ENCODE measurements at places on chromosomes 1 and 21.

- DNase-seq = no peak
These were observed 216.4 kb downstream of the LTN1 start for GRCh38 chr21:28776251-28776650.

DNA sequence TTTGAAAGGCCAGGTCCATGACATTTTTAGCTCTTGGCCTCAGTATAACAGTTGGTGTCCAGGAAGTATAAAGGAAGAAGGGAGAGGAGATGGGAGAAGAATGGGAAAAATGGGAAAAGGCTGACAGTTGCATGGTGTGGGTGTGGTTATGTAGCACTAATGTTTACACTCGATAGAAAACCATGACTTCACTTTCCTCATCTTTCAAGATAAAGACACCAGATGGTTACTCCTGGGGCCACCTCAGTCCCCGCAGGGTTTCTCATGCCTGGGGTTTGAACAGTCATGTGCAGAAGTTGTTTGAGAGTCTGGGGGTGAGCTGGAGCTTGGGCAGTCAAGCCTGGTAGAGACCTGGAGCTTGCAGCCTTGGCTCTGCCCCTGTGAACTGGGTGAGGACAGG lies 7.9 kb downstream of the PGBD2 start:
- no peak for DNase-seq

- no peak for DNase-seq
These were observed at the start of gene SPTA1 for GRCh38 chr1:158686111-158687009. Gene SPTA1, minus strand, starts transcription at chr1:158686715. Its CDS starts 198 bp downstream, at chr1:158686517.

DNA sequence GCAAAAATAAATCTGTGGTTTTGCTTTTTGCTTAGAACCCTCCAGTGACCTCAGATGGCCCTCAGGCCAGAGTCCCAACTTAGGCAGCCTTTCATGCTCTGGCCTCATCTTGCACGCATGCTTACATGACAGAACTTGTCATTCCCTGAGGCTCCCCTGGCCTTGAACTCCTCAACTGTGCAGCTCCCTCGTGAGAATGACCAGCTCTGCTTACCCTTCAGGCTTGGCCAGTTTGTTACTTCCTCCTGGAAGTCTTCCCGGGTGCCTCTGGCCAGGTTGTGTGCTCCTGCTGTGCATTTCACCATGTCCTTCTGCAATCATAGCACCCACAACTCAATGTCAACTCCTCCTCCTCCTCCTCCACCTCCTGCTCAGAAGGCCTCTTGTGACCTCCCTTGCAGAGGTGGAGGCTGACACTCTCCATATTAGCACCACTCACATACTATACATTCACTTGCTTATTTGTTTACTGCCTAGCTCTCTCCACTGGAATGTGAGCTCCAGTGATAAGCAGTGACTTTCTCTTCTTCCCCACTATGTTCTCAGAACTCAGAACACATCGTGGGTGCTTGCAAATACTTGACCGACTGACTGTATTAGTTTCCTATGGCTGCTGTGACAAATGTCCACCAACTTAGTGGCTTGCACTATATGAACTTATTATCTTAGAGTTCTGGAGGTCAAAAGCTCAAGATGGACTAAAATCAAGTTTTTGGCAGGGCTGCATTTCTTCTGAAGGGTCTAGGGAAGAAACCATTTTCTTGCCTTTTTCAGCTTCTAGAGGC lies 41.9 kb downstream of the RCSD1 start:
- no peak for DNase-seq

GRCh38 chr1:20733360-20733975 lies 965 bp upstream of the SH2D5 start:
- DNase-seq = no peak

GRCh38 chr1:23238565-23238964 lies 21.3 kb upstream of the HTR1D start:
- DNase-seq = no peak

DNA sequence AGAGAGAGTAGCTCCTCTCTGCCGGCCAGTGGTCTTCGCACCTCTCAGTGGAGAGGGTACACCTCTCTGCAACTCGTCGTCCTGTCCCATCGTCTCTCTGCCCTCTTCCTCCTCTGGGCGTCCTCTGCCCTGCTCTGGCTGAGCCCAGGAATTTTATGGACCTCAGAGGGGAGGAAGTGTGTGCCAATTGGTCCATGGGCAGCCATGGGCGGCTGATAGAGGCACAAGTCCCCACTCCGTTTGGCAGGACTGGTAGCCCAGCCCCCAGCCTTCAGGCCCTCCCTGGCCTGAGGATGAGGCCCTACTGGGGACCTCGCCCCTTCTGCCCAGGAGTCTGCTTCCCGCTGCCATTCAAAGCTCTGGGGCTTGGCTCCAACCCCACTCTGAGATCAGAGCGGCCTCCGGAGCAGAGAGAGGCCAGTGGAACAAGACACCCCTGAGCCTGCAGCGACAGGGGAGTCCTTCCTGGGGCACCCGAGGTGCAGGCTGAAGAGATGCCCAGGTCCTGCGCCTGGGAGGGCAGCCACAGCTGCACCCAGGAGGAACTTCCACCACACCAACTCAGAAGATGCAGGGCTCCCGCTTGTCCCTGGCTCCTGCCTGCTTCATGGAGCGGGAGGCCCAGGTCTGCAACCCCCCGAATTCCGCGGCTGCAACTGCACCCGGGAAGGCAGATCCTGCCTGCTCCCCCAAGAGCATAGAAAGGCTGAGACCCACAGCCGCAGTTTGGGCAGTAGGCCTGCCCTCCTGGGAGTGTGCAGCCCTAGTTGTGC lies 659.9 kb downstream of the KCNT2 start:
- DNase-seq = no peak

GRCh38 chr1:168091063-168091462 lies 45.7 kb downstream of the GPR161 start:
- DNase-seq = no peak

DNA sequence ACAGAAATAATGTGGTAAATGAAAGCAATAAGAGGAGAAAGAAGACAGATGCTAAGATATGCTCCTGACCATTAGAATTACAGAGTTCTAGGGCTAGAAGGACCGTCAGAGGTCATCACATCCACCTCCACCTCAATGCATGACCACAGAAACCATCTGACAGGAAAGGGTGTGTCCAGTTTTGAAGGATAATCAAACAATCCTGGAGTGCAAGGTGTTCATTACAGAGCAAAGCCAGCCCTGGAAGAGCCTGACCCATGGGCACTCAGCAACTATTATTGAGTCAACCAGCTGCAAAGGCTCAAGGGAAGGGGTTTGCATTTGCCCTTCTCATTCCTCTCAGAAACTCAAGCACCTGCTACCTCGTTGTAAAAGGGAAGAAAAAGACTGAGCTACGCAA lies 46.4 kb downstream of the TOR1AIP2 start:
- DNase-seq = no peak

DNA sequence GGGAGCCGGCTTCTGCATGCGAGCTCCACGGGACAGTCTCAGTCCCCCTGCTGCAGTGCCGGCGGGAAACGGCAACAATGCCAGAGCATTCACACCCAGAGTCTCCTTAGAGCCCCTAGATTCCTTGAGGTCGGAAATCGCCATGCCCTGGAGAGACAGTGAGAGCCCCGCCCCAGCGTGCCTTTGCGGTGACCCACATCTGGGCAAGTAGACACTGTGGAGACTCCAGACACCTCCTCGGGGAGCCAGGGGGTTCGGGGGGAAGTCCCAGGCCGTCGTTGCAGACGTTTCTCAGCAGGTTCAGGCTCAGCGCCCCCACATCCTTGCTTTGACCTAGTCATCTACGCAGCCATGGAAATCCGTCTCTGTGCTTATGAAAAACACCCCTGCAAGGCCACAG lies 81.3 kb upstream of the ARHGEF16 start:
- DNase-seq = no peak

- no peak for DNase-seq
These were observed 4.5 kb downstream of the SH3GLB1 start for GRCh38 chr1:86708920-86709319.

DNA sequence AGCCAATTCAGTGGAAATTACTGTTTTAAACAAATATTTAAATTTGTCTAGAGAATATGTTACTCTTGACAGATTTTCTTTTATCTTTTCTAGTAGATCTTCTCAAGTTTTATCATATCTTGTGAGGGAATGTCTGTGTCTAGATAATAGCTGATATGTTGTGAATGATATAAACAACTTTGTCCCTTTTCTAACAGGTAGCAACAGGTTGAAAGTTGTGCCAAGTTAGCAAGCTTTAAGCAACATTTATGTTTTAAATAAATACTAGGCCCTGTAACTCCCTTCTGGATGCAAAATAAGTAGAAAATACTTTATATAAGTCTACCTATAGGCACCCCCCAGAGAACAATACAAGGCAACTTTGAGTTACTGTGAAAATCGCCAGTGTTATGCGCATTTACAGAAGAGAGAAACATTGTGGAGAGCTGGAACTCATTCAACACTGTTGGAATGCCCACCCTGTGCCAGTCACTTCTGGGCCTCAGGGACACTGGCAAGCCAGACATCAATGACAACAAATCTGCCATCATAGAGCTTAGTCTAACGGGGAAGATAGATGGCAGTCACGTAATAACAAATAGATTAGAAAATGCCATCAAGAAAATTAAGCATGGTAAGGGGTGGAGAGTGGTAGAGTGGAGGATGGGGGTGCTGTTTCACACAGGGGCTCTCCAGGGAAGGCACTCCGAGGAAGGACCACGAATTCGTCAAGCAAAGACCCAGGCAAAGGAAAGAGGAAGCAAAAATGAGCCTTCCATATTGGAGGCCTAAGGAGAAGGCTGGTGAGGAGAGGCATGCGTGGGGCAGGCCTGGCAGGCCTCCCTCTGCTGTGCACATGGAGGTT lies 4.4 kb downstream of the MAP3K21 start:
- DNase-seq = no peak

GRCh38 chr1:201758499-201759050 lies 70.4 kb upstream of the IPO9 start:
- DNase-seq = no peak

DNA sequence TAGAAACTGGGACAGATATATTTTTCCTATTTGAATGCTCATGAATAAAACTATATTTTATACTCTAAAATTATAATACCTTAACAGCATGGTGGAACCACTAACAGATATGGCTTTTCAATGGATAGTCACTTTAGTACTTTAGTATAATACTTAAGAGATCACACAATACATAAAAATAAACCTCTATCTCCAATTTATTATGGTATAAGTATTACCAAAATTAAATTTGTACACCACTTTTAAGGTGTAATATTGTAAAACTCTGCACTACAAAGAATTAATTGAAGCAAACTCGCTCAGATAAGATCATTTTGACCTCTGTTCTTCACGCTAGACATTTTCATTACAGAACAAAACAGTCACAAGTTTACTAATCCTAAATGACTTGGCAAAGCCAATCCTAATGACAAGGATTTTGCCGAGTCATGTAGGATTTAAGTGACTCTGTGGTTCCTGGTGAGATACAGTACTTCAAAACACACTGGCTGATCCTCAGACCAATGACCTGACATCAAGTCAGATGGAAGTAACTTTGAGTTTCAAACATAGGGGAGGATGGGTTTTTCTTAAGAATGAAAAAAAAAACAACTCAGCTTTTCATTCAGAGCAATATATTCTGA lies 200.6 kb downstream of the SMYD3 start:
- no peak for DNase-seq

DNA sequence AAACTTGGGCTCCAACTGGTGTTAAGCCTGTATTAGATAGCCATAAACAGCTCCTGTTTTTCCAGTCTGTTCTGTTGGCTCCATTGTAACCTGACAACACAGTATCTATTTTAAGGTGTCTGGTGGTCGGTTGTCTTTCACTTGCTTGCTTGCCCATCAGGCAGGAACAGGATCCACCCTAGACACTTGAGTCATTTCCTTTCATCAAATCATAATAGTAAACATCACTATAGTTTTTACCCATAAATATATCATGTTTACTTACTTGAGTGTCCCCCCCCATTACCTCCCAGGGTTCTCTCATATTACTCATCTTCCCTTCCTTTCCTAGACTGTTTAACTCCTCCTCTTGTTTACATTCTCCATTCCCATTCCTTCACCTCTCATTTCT lies 2.9 kb downstream of the DDI2 start:
- no peak for DNase-seq

GRCh38 chr21:46411236-46411635 lies 47.5 kb upstream of the DIP2A start:
- no peak for DNase-seq

DNA sequence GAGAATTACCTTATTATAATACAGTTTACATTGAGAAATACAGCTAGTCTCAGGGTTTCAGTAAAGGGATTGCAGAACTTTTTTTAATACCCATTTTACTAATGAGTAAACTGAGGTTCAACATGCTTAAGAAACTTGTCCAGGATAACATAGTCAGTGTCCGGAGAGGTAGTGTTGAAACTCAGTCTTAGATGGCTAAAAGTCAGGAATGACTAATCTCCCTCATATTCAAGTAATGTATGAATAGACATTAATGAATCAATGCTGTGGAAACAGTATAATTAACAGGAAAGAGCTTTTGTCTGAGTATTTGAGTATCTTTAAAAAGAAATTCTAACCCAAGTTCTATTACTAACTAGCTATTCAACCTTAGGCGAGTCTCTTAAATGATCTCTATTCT lies 397.6 kb downstream of the PLA2G4A start:
- no peak for DNase-seq

- no peak for DNase-seq
These were observed 10.2 kb downstream of the RPS6KC1 start for GRCh38 chr1:213061263-213061662.

DNA sequence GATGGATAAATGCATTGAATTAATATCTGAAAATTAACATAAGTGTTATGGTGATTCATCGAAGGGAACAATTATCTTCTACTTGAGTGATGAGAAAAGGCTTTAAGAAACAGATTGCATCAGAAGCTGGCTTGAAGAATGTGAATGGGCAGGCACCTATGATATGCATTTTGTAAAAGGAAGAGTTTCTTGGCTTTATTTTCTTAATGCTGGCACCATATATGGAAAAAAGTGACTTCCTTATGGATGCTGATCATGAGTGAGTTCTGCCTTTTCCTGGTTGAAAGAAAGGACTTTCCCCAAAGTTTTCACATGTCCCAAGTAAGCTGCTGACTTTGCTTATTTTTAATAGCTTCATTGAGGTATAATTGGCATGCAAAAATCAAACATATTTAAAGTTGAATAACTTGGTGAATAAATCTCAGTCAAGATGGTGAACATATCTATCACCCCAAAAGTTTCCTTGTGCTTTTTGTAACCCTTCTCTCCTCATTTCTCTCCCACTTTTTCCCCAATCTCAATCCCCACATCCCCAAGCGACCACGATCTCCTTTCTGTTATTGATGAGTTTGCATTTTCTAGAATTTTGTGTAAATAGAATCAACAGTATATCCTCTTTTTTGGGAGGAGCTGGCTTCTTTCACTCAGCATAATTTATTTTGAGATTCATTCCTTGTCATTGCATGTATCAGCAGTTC lies 74.2 kb downstream of the SPATA46 start:
- no peak for DNase-seq

GRCh38 chr1:88537787-88538186 lies 146.3 kb upstream of the PKN2 start:
- DNase-seq = no peak

DNA sequence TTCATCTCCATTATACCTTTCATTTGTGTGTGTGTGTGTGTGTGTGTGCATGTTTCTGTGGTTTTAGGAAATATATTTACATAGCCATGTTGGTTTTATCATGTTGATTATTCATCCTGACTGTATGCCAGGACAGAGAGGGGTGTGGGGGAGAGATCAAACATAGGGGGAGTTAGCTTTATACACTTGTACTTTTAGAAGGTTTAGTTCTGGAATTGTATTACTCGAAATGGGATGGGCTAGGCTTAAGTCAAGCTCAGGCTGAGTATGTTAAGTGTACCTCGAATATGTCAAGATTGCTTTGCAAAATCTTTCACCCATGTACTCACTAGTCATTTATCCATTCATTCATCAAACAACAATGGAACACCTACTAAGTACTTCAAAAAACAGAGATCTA lies 123.3 kb downstream of the HMCN1 start:
- DNase-seq = no peak

All from SK-N-MC (cell line).